CD4-positive, alpha-beta T cell (primary cell): ENCODE measurements at places on chromosomes 7 and 10.

GRCh38 chr10:86285136-86285790 lies 81.3 kb downstream of the GRID1 start:
- no peak overlapping the region for H3K27ac ChIP-seq
- H3K36me3 ChIP-seq: no peaks in the 10 kb centered on the region
- H3K27me3 ChIP-seq: no peaks in the 10 kb centered on the region
- H3K4me1 ChIP-seq: no peaks in the 10 kb centered on the region

DNA sequence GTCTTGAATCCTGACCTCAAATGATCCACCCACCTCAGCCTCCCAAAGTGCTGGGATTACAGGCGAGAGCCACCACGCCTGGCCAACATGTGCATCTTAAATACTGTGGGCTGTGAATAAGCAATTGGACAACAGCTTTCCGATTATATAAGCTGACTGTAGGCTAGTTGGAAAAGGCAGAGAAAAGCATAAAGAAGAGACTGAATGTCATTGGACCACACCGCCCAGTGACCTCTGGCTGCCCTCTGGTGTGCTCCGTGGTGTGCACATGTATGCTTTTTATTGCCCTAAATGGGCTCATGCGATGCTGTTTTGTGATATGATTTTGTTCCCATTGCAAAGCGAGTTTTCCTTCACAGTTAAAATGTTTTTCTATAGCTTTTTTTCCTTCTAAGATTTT lies 15.4 kb upstream of the CSGALNACT2 start:
- no peak for DNase-seq
- no peaks in the 10 kb centered on the region for H3K27me3 ChIP-seq
- H3K36me3 ChIP-seq: no peaks in the 10 kb centered on the region
- H3K27ac ChIP-seq: no peak overlapping the region
- H3K4me1 ChIP-seq: peaks cover 51% of the 10 kb centered on the region
- H3K4me3 ChIP-seq: no peak overlapping the region

GRCh38 chr10:26081459-26081858 lies 135.1 kb upstream of the GAD2 start:
- no peak for DNase-seq
- H3K27ac ChIP-seq: no peak overlapping the region
- no peaks in the 10 kb centered on the region for H3K36me3 ChIP-seq
- H3K4me1 ChIP-seq: no peaks in the 10 kb centered on the region

DNA sequence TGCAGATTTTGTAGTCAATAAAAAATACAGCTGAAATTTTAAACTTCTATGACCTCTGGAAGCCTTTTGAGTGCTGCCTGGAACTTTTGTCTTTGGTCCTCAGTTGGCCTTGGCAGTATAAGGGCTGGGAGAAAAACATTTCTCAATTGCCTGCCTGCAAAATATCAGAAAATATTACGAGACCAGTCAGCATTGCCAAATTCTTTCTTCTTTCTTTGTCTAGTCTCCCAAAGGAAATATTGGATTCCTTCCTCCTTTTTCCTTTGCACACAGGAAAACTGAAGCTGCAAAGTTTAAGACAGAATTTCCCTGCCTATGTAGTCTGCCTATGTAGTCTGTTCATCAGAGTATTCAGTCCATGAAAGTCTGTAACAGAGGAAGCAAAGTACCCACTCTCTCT lies 95.9 kb downstream of the CHRM2 start:
- no peak overlapping the region for H3K27ac ChIP-seq
- no peaks in the 10 kb centered on the region for H3K27me3 ChIP-seq
- no peaks in the 10 kb centered on the region for H3K4me1 ChIP-seq
- no peak for DNase-seq

GRCh38 chr10:47457826-47458225 lies 26.1 kb downstream of the ANXA8 start:
- DNase-seq: no peak
- no peaks in the 10 kb centered on the region for H3K4me1 ChIP-seq
- no peaks in the 10 kb centered on the region for H3K27me3 ChIP-seq
- no peak overlapping the region for H3K27ac ChIP-seq
- H3K36me3 ChIP-seq: no peaks in the 10 kb centered on the region

- no peak overlapping the region for H3K27ac ChIP-seq
- H3K4me3 ChIP-seq: no peak overlapping the region
- peaks cover 39% of the 10 kb centered on the region for H3K36me3 ChIP-seq
- H3K27me3 ChIP-seq: no peaks in the 10 kb centered on the region
- no peak for DNase-seq
Measured at GRCh38 chr10:102269017-102269416, 23.7 kb downstream of the GBF1 start.

GRCh38 chr10:114987995-114988394 lies 50.0 kb downstream of the TRUB1 start:
- DNase-seq: no peak
- H3K4me1 ChIP-seq: no peaks in the 10 kb centered on the region
- H3K4me3 ChIP-seq: no peak overlapping the region
- H3K36me3 ChIP-seq: peaks cover 14% of the 10 kb centered on the region
